NCI-H1417 (cell line): ENCODE measurements at places on chromosomes 16 and 17.
A peak's percentile ranks its signal among the peaks of the same experiment; 100 is the strongest.

DNA sequence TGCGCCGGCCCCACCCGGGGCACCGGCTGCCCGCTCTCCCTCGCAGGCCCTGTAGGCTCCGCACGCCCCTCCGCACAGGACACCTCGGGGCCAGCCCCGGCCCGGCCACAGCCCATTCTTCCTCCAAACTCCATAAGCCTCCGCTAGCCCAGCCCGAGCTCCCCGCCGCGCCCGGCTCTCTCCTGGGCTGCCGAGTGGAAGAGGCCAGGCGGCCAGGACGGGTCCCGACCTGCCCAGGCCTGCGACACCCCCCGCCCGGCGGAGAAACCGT lies 397 bp downstream of the NCOR1 start:
- DNase-seq: peak; percentile 75

GRCh38 chr16:50263940-50264929 lies 2.1 kb upstream of the ADCY7 start:
- no peak for DNase-seq

GRCh38 chr17:40287159-40287493 lies 553 bp upstream of the CDC6 start:
- no peak for DNase-seq

- no peak for DNase-seq
Measured at GRCh38 chr16:17277981-17278381, 192.8 kb downstream of the XYLT1 start.

DNA sequence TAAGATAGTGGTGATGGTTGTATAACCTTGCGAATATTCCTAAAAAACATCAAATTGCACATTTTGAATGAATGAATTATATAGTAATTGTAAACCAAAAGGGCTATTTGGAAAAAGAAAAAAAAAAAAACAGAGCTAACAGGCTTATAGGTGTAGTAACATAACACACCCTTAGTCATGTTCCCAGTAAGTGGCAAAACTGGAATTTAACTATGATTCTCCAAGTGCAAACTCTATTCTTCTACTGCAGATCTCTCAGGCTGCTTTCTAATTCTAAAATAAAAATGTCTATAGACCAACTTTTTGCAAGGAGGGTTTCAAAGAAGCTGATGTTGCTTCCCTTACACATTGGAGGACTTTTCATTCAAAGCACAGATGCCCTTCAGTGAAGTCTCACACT lies 293.2 kb upstream of the MON1B start:
- no peak for DNase-seq

DNA sequence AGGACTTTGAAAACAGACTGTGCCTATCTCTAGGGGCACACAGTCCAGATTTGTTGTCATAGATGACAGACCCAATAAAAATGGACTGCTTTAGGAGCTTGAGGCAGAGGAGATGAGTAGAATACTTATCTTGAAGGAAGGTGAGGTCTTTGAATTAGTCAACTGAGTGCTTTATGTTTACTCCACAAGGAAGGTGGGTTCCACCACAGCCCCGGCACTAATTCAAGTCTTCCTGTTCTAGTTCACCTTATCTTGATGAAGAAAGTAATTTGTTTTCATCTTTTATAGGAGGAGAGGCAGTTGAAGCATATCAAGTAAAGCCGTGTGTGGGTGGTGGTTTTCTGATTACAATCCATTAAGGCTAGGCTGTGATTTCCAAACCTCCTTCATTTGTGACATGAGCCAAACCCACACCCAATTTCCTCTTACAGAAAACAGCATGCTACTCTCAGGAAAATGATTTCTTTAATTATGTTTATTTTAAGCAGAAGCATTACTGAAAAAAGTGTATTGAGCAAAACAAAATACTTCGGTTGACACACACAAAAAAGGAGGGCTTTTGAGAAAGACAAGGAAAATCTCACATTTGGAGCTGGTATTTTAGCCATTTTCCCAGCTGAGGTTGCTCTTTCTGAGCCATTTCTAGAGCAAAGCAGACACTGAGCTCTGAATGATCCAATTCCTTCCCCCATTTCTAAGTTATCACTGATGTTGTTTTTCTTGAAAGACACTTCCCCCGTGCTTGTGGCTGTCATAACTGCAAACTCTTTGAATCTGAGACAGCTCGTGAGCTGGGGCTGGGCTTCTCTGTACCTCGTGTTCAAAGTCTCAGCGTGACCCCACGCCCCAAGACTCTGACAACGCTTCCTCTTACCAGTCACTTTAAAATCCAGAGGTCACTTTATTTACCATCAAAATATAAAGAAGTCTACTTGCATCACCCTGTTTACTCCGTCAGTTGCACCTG lies 35.4 kb downstream of the CDRT15 start:
- no peak for DNase-seq

DNA sequence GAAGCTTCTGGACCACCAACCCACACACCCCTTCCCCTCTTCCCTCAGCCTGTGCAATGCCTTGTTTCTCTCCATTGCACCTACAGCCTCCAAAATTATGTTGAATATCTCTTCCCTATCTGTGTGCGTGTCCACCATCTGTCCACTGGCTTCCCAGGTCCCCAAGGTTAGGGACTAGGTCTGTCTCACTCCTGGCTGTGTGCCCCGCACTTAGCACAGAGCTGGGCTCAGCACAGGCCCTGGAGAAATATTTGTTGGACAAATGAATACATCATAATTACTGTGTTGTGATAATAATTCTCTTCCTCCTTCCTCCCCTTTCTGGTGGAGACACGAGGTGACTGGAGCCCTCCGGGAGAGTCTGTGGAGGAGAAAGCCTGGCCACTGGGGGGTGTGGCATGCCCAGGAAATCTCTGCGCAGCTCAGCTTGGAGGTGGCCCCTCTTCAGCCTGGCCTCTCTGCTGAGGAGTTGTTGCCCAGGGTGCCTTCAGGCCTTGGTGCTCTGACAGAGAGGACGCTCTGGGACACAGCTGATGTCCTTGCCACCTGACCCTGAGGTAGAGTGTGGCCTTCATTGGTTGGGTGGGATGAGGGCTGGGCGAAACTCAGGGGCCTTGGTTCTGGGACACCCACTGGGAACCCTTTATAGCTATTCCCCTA lies 3.3 kb upstream of the BRD7 start:
- no peak for DNase-seq

DNA sequence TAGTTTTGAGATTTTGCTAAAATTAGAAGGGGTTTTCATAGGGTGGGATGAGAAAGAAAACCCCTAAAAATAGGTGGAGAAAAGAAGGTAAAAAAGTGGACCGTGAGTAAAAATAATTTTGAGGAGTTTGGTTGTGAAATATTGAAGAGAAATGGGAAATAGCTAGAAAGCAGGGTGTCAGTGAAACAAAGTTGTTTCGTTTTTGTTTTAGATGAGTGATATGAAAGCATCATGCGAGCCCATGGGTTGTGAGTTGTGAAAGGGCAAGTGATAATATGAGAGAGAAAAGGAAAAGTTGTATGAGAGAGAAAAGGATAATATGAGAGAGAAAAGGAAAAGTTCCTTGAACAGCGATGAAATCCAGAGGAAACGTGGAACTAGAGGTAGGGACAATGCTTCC lies 7.3 kb upstream of the SMIM36 start:
- no peak for DNase-seq

DNA sequence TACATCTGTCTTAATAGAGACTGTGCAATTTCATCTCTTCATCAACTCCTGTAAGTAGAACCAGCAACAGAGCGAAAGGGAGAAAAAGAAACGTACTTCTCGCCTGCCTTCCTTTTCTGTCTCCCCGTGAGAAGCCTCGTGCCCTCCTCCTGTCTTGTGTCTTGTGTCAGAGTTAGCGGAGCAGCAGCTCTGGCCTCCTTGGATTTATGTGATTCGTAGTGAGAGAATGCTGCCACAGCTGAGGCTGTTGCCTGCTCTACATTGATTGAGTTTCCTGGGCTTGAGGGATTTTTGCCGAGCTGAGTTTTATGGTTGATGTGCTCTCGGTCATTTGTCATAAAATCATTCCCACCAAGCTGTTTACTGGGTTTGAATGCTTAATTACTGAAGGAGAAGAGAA lies 579.1 kb upstream of the RBFOX1 start:
- DNase-seq: no peak

- DNase-seq: no peak
Measured at GRCh38 chr16:75320435-75320834, 69.0 kb upstream of the BCAR1 start.

DNA sequence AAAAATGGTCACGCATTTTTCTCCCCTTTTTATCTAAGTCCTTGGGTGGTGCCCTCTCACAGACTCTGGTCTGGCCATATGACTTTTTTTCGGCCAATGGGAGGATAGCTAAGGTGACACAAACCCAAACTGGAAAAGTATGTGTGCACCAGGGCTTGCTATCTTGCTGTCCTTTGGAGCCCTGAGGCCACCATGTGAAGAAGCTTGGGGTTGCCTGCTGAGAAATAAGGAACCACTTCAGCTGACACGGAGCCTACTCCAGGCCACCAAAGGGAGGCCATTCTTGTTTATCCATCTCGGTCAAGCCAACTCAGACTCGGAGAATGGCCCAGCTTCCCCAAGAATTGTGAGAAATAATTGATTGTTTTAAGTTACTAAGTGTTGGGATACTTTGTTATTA lies 111.4 kb upstream of the ZFHX3 start:
- no peak for DNase-seq

GRCh38 chr16:48611329-48612137 lies 1.6 kb upstream of the N4BP1 start:
- no peak for DNase-seq

DNA sequence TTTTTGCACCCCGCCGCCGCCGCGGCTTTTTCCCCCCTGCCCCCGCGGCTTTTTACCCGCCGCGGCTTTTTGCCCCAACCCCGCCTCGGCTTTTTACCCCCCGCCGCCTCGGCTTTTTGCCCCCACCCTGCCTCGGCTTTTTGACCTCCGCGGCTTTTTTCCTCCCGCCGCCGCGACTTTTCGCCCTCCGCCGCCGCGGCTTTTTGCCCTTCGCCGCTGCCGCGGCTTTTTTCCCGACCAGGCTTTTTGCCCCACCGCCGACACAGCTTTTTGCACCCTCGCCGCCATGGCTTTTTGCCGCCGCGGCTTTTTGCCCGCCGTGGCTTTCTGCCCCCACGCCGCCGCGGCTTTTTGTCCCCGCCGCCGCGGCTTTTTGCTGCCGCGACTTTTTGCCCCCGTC lies 137.0 kb upstream of the TP53TG3D start:
- DNase-seq: no peak

DNA sequence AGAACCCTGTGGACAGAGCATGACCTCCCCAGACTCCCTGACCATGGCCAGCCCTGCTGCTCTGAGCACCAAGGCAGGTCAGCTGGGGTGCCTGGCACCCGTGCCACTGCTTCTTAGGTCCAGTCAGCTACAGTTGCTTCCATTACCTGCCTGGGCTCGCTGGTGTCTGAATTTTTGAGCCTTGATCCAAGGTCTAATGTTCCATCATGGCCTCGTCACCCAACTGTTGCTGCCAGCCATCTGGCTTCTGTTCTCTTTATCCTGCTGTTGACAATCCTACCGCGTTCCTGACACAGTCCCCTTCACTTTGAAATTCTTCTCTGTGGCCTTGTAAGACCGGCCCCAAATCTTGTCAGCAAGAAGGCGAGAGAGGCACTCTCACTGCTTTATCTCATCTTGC lies 16.7 kb downstream of the GLYR1 start:
- no peak for DNase-seq

GRCh38 chr16:81029930-81030604 lies 5.6 kb upstream of the ATMIN start:
- no peak for DNase-seq
